GM23248 (cell line): ENCODE measurements at places on chromosomes 1 and 21. TPM values are rescaled to one million over a fixed set of nuclear protein-coding genes. Genes with fewer than 3 reads are reported as not detected.

The RGSL1 gene
- not detected in 2 replicates for total RNA-seq

The FCGR3A gene
- total RNA-seq: not detected in 2 replicates

DNA sequence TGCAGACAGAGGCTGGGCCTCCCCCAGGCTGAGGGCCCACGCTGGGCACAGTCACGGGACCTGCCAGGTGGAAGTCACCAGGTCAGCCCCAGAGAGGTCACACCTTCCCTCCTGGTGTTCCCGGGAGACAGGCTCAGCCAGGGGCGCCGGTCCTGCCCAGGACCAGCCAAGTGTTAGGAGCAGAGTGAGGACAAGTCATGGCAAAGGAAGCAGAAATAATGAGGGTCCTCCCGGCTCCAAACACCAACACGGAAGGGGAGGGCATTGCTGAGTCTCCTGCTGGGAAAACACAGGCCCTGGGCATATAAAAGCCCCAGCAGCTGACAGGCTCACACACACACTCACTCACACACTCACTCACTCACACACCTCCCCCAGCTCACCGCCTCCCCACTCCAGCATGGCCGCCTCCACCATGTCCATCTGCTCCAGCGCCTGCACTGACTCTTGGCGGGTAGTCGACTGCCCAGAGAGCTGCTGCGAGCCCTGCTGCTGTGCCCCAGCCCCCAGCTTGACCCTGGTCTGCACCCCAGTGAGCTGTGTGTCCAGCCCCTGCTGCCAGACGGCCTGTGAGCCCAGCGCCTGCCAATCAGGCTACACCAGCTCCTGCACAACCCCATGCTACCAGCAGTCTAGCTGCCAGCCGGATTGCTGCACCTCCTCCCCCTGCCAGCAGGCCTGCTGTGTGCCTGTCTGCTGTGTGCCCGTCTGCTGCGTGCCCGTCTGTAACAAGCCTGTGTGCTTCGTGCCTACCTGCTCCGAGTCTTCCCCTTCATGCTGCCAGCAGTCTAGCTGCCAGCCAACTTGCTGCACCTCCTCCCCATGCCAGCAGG is at the start of gene KRTAP10-10:
Gene KRTAP10-10, plus strand, starts transcription at position 339 of the 833 bp plus-strand sequence. Its CDS starts 62 bp downstream, at position 401.
- no peaks in the 10 kb centered on the region for H3K36me3 ChIP-seq
- H3K4me1 ChIP-seq: no peaks in the 10 kb centered on the region
- no peaks in the 10 kb centered on the region for H3K27me3 ChIP-seq
- no peak within 1 kb of the TSS for H3K27ac ChIP-seq
- DNase-seq: no peak

DNA sequence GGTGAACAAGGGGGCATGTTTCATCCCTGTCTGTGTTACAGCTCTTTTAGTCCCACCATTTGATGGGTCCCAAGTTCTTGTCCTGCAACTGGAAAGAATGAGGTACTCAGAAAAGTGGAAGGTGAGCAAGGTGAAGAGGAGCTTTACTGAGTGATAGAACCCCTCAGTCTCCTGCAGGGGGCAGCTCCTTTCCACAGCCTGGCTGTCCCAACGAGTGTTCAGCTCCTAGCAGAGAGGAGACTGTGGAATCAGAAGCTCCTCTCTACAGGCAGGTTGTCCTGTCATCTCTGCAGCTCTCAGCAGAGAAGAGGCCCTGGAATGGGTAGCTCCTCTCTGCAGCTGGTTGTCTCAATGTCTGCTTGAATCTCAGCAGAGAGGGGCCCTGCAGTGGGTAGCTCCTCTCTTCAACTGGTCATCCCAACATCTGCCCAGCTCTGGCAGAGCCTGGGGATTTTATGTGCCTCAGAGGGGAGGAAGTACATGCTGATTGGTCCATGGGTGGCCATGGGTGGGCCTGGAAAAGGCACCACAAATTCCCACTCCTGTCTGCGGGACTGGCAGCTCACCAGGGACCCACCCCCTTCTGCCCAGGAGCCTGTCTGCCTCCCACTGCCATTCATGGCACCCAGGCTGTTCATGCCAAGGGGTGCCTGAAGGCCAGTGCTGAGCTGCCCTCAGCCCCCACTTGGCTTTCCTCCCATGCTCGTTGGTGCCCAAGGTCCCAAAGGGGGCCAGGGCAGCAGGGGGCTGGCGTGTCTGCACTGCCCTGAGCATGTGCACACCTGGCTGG is 25.7 kb downstream of the LDLRAD1 start:
- DNase-seq: no peak
- H3K4me3 ChIP-seq: no peak overlapping the region
- no peak overlapping the region for H3K27ac ChIP-seq
- no peaks in the 10 kb centered on the region for H3K36me3 ChIP-seq
- H3K4me1 ChIP-seq: no peaks in the 10 kb centered on the region

The CACNA1S gene
- not detected in 2 replicates for total RNA-seq

GRCh38 chr1:97073936-97074335 is 352.4 kb downstream of the PTBP2 start:
- no peak for DNase-seq
- no peaks in the 10 kb centered on the region; the same call in 1 of the 2 replicates for H3K36me3 ChIP-seq
- H3K27ac ChIP-seq: no peak overlapping the region
- H3K27me3 ChIP-seq: no peaks in the 10 kb centered on the region

GRCh38 chr1:22048351-22049192 is 3.9 kb upstream of the CDC42 start:
- H3K27ac ChIP-seq: peak overlapping the region; percentile 30
- H3K36me3 ChIP-seq: no peaks in the 10 kb centered on the region
- peak; percentile 70 for DNase-seq
- H3K4me3 ChIP-seq: no peak overlapping the region

DNA sequence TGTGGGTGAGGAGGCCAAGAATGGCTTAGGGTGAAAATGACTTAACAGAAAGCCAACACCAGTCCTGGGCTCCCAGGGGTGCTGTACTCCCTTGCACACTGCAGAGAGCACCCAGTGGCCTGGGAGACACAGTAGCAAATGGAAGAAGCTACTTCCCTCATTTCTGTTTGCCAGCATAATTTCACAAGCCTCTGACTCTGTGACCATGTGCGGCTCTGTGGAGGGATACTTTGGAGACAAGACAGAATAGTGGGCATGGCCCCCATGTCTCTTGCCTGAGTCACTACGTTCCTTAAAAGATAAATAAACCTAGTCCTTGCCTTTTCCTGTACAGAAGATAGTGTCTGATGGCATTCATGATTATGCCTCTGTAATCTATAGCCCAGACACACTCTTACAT is 38.1 kb downstream of the TRIM62 start:
- peaks cover 11% of the 10 kb centered on the region for H3K4me1 ChIP-seq
- no peak overlapping the region for H3K27ac ChIP-seq
- no peaks in the 10 kb centered on the region for H3K27me3 ChIP-seq

The DPT gene
- 11.8 and 14.9 TPM in 2 replicates for total RNA-seq

DNA sequence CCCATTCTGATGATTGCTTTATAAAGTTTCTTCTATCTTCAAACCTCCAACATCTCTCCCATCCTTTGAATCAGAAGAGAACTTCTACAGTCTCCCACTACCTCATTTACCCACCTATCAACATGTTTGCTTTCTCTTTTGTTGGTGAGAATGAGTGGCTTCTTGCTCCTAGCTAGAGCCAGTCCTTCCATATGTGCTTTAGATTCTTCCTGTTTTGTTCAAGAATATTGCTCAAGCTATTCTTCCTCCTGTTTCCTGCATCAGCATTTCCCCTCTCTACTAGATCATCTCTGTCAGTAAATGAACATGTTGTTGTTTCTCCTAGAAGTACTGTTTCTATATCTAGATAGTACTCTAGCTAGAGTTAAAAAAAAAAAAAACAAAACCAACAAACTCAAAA is 6.3 kb downstream of the ATF6 start:
- H3K4me1 ChIP-seq: peaks cover 11% of the 10 kb centered on the region
- no peak overlapping the region for H3K27ac ChIP-seq
- H3K27me3 ChIP-seq: no peaks in the 10 kb centered on the region
- no peaks in the 10 kb centered on the region for H3K36me3 ChIP-seq
- H3K4me3 ChIP-seq: no peak overlapping the region

- 0 out of 2 replicates have a peak, but pooled peaks cover 3% of the 10 kb centered on the region for H3K4me1 ChIP-seq
- H3K36me3 ChIP-seq: no peaks in the 10 kb centered on the region
- H3K4me3 ChIP-seq: no peak overlapping the region
- no peaks in the 10 kb centered on the region for H3K27me3 ChIP-seq
- peak; percentile 68 for DNase-seq
- no peak overlapping the region for H3K27ac ChIP-seq
Observed at GRCh38 chr1:234331507-234331906, 41.7 kb upstream of the COA6 start.

GRCh38 chr1:116769994-116770393 is 15.8 kb downstream of the CD2 start:
- 0 out of 2 replicates have a peak, but pooled peaks cover 4% of the 10 kb centered on the region for H3K27me3 ChIP-seq
- no peak for DNase-seq

DNA sequence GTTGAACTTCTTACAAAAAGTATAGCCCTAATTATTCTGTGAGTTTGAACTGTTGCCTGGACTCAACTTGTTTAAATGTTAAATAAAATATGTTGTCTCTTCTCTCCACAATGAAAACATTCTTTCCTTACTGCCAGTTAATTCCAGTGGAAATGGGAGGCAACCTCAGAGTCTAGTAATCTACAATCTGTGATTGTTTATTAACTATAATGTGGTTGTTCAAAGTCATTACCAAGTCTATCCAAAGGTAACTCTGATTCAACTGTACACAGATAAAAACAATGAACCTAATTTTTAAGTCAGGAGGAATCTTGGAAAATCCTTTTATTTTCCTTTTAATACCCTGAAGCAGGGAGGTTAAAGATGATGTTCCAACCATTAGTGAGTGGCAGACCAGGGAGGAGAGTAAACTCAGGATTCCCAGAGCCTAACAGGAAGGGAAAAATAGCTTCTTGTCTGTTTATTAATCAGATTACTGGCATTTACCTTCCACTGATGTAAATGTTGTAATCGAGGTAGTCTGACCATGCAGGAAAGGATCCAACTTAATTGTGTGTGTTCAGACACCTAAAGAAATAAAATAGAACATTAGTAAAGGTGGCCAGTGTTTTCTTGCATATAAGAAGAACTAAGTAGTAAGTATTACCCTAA is 57.1 kb upstream of the TBX15 start:
- H3K27ac ChIP-seq: no peak overlapping the region
- H3K4me1 ChIP-seq: peaks cover 36% of the 10 kb centered on the region
- no peak for DNase-seq

DNA sequence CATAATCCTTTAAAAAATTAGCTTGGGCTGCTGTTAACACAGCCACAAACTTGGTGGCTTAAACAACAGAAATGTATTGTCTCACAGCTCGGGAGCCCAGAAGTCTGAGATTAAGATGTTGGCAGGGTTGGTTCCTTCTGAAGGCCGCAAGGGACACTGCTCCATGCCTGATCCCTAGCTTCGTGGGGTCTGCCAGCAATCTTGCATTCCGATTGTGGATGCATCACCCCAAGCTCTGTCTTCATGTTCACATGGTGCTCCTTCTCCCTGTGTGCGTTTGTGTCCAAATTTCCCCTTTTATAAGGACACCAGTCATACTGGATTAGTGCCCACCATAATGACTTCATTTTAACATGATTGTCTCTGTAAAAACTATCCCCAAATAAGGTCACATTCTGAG is 5.0 kb upstream of the HHIPL2 start:
- H3K27me3 ChIP-seq: no peaks in the 10 kb centered on the region
- peak overlapping the region; percentile 37 for H3K27ac ChIP-seq
- H3K36me3 ChIP-seq: no peaks in the 10 kb centered on the region
- peak; percentile 66 for DNase-seq
- H3K4me1 ChIP-seq: peaks cover 11% of the 10 kb centered on the region; the same call in 1 of the 2 replicates
- no peak overlapping the region for H3K4me3 ChIP-seq

The CFHR2 gene
- total RNA-seq: not detected in 2 replicates

GRCh38 chr1:223844787-223845036 is 1.0 kb downstream of the TP53BP2 start:
- H3K4me1 ChIP-seq: peaks cover 23% of the 10 kb centered on the region
- peak overlapping the region; percentile 74 for H3K4me3 ChIP-seq
- H3K36me3 ChIP-seq: no peaks in the 10 kb centered on the region
- H3K27ac ChIP-seq: peak overlapping the region; percentile 96

The SPATA45 gene
- not detected in 2 replicates for total RNA-seq
